GM12892 (cell line): ENCODE measurements at places on chromosomes 5 and 9.

DNA sequence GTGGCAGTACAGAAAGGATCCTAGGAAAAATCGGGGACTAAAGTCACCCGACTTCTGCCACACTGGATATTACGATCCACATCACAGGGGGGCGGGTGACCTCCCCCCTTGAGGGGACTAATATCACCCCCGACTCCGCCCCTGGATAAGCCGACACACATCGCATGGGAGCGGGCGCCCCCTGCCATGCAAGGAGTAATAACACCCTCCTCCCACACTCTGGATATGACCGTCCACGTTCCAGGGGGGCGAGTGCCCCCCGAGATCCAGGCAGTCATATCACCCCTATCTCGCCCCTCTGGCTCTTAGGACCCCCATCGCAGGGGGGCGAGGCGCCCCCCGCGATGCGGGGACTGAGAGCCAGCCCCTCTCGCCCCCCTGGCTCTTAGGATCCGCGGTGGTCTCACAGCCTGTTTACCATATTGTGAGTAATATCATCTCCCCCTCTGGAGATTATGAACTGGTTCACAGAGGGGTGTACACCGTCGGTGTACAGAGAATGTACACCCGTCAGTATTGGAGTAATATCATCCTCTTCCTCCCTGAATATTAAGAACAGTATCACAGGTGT is 423.0 kb downstream of the DIRAS2 start:
- peak; percentile 15 for DNase-seq

DNA sequence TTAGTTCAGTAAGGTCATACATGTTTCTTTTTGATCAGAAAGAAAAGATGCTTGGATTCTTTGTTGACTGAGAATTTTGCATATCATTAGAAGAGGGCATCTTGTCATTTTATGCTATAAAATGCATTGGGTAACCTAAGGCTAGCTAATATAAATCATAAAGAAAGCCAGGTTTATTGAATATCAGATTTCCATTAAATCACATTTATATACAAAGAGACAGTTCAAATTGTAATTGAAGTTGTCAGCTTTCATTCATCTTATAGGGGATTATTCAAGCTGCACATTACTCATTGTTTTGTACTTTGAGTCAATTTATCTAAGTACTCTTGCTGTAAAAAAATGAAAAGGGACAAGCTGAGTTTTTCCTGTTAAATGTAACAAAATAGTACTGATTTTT is 259.1 kb upstream of the CDH12 start:
- no peak for DNase-seq

DNA sequence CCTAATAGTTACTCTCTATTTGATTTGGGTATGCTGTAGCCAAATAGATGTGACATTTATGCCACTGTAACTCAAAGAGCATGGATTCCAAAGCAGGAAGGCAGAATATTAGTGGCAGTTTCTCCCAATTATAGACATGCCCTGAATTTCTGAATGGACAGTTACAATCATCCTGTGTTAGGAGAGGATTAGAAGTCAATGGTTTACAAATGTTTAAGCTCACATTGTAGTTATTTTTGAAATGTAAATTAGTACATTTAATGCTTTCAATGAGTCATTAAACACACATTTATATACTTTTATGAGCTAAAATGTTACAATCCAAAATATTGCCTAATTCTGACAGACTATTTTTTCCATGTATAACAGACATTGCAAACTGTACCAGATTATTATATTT is 62.3 kb upstream of the CDH18 start:
- DNase-seq, result no peak

DNA sequence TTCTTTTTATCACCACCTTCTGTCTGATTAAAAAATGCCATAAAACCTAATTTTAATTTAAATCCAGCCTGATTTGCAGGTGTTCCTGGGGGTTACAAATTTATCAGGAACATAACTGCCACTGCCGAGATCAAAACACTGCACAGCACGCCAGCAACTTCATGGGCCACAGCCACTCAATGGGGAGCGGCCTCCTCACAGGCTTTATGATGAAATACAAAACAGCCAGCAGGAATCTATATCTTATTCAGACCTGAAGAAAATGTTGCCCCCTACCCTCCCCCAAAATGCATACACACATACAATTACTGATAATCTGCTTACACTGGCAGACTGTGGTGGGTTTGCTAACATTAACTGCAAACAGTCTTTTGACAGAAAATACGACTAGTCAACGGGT is 151.7 kb upstream of the POU5F2 start:
- no peak for DNase-seq

- no peak for DNase-seq
Observed at GRCh38 chr5:6469836-6470235, 21.2 kb downstream of the UBE2QL1 start.

DNA sequence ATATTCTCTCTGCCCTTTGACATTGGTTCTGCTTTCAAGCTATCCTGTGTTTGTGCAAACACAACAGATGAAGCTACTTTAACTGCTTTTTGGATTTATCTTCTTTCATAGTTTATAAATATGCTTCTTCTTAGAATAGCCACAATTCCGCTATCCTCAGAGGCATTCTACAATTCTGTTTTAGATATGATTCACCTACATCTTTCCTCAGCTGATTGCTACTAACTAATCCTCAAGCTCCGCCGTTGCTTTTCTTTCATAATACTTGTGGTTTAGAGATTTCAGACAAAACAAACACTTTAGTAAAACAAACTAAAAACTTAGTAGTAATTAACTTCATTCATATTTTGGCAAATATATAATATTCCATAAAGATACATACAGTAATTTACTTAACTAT is 52.5 kb downstream of the ECPAS start:
- DNase-seq, result no peak

GRCh38 chr5:160463227-160463626 is 41.6 kb downstream of the PTTG1 start:
- no peak for DNase-seq

- no peak for DNase-seq
Observed at GRCh38 chr5:109693535-109694400, 4.0 kb downstream of the MAN2A1 start.

- no peak for DNase-seq
Observed at GRCh38 chr5:79875230-79875629, 115.8 kb downstream of the MTX3 start.

DNA sequence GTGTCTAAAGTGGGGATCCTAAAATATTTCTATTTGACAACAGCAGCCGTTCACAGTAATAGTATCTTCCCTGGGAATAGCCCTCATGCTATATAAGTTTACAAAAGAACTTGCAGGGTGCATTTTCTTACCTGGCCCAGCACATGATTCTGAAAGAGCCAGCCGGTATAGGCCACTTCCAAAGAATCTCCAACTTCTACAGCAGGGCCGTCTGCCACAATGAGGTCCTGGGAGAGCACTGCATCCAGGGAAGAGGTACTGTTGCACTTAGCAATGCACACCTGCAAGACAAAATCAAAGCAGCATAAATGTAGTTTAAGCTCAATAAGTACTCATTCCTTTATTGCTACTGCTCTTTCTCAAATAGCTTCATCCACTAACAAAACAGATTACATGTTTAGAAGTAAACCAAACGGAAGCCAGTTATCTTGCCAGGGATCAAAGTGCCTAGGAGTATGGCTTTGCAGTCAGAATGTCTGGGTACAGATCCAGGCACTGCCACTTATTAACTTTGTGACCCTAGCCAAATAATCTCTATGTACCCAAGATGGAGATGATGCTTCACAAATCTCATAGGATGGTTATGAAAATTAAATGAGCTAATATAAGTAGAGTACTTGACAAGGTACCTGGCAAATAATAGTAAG is 21.3 kb downstream of the FKBP15 start:
- DNase-seq, result no peak

DNA sequence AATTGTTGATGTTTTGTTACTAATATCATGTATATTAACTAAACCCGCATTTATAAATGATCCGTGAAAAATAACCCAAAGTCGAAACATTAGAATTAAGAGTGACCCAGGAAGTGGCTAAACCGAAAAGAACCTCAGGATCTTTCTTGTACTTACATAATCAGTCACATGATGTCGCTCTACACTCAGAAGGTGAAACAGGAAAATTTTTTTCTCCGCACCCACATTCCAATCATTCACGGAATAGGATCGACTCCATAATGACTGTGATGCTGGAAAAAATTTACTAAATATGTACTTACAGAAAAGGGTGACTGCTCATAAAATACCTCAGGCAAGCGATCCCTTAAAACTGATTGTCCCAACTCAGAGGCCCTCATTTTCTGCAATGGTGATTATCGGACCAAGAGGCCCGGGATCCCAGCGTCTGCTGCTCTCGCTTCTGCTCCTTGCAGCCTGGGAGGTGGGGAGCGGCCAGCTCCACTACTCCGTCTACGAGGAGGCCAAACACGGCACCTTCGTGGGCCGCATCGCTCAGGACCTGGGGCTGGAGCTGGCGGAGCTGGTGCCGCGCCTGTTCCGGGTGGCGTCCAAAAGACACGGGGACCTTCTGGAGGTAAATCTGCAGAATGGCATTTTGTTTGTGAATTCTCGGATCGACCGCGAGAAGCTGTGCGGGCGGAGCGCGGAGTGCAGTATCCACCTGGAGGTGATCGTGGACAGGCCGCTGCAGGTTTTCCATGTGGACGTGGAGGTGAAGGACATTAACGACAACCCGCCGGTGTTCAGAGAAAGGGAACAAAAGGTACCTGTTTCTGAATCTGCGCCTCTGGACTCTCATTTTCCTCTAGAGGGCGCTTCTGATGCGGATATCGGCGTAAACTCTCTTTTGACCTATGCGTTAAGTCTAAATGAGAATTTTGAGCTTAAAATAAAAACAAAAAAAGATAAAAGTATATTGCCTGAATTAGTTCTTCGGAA is at the start of gene PCDHA12:
Gene PCDHA12, plus strand, starts transcription at position 224 of the 981 bp plus-strand sequence. Its CDS starts 165 bp downstream, at position 389.
- no peak for DNase-seq

DNA sequence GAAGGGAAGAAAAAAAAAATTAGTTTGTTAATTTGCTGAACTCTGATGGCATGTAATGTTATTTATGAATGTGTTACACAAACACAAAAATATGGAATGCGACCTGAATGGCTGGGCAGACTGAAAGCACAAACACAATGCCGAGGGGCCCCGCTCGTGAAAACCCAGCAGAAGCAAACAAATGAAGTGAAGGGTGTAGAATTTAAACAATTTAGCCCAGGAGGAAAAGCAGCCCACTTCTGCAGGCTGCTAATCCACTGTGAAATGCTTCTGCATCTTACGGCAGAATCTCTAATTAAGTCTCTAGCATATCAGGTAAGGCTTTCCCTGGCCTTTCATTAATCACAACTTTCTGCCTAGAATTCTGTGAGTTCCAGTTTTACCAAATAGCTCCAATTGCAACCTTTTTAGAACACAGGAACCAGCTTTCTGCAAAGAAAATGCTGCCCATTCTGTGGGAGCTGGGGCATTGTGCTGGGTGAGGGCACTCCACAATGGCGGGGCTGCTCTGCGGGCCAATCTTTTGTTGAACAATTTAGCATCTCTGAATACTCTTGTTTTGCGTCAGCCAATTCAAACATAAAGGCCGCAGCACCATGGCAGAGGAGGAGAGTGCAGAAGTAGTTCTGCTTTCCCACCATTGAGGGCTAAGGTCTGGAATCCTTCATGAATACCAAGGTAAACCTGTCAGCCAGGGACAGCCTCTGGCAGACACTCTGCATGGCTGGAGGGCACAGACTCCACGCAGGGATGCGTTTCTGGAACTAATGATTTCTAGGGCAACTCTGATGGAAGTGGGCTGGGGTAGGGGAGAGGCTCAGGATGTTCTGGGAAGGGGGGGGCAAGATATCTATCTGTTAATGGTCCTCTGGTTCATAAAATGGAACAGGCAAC is 66.4 kb downstream of the PTCH1 start:
- DNase-seq, result no peak

- no peak for DNase-seq
Observed at GRCh38 chr5:91474201-91474600, 91.1 kb upstream of the ARRDC3 start.

- no peak for DNase-seq
Observed at GRCh38 chr9:89025553-89025952, 34.3 kb downstream of the S1PR3 start.

GRCh38 chr5:87579678-87580077 is 166.9 kb upstream of the CCNH start:
- DNase-seq, result no peak

GRCh38 chr9:84466580-84467285 is 126.2 kb upstream of the SLC28A3 start:
- no peak for DNase-seq

DNA sequence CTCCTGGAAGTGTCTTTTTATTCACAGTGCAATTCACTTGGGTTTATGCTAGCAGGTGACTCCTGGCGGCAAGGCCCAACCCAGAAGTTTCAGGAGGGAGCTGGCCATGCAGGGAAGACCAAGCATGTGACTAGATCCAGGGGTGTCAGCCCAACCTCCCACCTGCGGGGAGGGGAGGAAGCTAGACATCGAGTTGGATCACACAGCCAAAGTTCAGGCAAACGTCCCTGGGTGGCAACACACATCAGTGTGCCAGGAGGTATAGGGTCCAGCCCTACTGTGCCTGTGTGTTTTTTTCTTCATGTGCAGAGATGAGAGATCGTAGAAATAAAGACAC is 25.3 kb downstream of the PNPLA7 start:
- no peak for DNase-seq

GRCh38 chr5:6545036-6545693 is 87.7 kb downstream of the NSUN2 start:
- no peak for DNase-seq
